ENCODE measurements at places on chromosomes 7 and 10.
A peak's percentile ranks its signal among the peaks of the same experiment; 100 is the strongest.

GRCh38 chr10:96651998-96652431 lies 65.2 kb upstream of the TM9SF3 start:
- DNase-seq: peak; percentile 44

DNA sequence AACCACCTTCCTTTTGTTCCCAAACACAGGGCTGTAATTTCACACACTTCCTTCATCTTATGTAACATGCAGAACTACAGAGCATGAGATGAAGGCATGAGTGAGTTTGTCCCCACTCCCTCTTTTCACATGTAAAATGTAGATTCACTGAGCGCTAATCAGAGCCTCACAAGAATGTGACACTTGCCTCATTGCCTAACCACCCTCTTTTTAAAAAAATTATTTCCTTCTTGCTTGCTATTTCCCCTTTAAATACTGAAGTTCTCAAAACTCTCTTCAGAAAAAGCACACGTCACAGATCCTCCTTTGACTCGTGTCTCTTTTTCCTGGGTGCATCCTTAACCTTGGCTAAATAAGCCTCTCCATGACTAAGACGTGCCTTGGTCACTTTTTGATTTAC lies 121.2 kb upstream of the TARP start:
- no peak for DNase-seq

DNA sequence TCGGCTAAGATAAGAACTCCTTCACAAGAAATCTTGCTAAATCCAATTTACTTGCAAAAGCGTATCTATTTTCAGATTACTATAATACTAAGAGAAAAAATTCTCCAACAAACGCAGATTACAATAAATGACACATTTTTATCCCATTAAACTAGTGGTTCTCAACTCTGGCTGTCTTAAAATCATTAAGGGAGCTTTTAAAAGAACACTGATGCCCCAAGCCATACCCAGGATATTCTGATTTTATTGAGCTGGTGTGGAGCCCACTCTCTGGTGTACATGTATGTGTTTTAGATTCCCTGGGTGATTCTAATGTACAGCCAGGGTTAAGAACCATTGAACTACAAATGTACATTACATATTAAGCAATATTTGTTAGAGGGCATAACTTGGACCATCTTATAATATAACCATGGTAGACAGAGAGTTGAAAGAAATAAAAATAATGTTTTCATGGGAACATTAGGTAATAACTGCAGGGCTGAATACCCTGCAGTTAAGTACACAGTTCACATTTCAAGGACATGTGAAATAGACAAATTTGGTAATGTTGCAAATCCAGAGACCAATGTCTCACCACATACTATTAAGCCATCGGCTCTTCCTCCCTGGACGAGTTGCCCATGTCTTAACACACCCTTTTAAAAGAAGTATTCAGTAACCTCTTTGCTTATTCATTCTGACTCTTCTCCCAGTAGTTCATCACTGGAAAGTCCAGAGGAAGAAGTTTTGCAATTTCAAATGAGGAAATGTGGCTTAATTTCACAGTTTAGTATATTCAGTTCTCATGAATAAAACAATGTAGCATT lies 6.2 kb downstream of the GSAP start:
- DNase-seq: peak; percentile 14

DNA sequence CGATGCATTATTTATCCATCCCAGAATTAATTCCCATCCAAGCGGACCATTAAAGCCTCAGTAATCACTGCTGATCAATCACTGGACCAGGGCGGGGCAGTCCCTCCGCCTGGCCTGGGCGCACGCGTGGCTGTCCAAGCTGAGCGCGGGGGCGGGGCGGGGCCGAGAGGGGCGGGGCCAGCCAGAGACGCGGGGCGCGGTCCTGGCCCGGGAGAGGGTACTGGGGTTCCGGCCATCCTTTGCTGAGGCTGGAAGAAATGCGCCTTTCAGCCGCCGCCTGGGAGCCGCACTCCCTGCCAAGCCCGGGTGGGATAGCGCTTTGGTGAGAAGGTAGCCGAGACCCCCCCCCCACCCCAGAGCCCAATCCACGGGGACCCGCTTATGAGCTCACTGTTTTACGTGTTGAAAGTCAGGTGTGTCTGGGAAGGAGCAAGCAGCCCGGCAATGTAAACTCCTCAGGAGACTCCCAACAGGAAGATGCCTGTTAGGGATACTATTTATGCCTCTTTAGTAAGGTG lies at the start of gene ARHGAP22:
Gene ARHGAP22 (minus strand): TSS at position 83 of the 518 bp plus-strand sequence. CDS start 277 bp downstream, outside the sequence.
- DNase-seq: no peak

DNA sequence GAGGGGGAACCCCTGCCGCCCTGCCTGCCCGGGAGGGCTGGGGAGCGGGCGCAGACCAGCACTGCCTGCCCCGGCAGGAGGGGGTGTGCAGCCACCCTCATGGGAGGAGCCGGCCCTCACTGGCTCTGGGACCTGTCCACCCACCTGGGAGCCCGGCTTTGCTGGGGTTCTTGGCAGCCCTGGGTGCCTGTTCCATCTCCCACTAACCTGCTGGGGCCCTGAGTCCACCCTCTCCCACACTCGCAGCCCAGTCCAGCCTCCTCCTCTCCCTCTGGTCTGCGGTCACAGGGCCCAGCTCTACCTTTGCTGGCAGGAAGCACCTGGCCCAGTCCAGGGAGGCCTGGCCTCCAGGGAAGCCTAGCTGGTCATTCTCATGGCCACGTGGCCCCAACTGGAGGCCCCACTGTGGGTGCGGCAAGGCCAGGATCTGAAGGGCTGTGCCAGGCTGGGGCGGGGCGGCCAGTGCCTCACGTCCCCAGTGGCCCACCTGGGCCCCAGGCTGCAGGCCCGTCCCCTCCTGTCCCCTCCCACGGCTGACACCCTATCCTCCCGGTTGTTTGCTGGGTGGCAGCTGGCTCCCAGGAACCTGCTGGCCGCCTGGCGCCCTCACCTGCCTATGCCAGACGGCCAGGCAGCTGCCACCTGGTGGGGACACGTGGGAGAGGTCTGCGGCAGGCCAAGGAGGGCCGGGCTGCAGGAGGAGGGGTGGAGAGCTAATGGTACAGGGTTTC lies at the start of gene TMEM184A:
Gene TMEM184A (minus strand): TSS at position 393 of the 731 bp plus-strand sequence. CDS start 721 bp downstream, outside the sequence.
- peak; percentile 18 for DNase-seq

GRCh38 chr10:86592413-86592812 lies 61.9 kb upstream of the OPN4 start:
- no peak for DNase-seq

DNA sequence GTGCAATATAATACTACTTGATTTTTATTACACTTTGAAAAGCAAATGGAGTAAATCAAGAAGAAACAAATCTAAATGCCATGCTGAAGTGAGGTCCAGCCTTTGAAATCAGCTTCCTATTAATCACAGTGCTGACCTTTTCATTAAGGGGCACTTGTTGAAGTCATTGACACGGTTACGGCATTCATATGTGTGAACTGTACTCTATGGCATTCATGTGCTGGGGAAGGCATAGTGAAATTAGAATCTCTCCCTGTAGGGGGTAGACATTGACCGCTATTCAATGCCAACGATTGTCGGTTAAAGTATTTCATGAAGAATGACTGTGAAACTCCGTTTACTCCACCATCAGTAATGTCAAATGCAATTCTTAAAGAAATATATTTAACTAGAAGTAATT lies 296.1 kb upstream of the SEMA3A start:
- no peak for DNase-seq

DNA sequence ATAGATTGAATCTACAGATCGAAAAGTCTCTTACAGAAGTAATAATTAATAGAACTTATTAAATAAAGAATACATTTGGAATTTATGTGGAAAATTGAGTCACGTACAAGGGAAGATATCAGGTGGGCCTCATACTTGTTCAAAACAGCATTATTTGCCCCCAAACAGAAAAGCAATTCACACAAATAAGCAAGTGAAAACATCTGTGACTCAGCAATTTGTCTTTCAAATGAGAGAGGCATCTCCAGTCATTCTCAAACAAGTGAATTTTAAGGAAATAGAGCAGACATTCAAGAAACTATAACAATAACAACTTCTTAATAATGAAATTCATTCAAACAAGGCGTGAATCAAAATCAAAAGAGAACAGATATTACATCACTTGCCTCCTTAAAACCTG lies 50.1 kb downstream of the SEMA3A start:
- no peak for DNase-seq

GRCh38 chr10:7260412-7260900 lies 150.4 kb downstream of the SFMBT2 start:
- peak; percentile 61 for DNase-seq

DNA sequence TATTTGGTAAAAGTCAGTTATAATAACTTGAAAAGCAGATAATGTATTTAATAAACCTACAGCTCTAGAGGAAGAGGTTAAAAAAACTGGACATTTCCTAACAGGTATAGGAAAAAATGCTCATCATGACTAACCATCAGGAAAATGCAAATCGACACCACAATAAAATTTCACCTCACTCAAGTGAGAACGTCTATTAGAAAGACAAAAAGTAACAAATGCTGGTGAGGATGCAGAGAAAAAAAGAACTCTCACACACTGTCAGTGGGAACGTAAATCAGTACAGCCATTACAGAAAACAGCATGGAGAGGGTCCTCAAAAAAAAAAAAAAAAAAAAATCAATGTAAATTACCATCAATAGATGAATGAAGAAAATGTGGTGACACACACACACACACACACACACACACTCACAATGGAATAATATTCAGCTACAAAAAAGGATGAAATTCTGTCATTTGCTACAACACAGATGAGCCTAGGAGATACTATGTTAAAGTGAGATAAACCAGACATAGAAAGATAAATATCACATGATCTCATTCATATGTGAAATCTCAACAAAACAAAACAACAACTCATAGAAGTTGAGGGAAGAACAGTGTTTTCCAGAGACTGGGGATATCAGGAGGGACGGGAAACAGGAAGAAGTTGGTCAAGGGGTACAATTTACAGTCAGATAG lies 20.1 kb downstream of the EPC1 start:
- no peak for DNase-seq

DNA sequence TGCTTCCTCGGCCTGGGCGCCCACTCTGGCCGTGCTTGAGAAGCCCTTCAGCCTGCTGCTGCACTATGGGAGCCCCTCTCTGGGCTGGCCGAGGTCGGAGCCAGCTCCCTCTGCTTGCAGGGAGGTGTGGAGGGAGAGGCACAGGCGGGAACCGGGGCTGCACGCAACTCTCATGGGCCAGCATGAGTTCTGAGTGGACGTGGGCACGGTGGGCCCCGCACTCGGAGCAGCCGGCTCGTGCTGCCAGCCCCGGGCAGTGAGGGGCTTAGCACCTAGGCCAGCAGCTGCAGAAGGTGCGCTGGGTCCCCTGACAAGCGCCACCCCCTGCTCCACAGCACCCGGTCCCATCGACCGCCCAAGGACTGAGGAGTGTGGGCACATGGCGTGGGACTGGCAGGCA lies 9.0 kb upstream of the PDK4 start:
- DNase-seq: no peak

DNA sequence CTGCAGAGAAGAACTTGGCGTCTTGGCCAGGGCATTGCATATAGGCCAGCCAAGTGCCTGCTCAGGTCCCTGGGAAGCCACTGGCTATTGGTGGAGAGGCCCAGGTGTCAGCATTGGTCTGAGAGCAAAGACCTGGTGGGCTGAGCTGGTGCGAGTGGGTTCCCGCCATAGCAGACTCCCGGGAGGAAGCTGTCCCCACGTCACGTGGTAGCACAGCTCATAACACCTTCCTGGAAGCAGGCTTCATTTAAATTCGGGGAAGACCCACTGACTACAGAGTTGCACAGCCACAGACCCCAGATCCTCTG lies 130.5 kb downstream of the WDR37 start:
- DNase-seq: no peak

GRCh38 chr7:157502701-157503111 lies 165.9 kb downstream of the DNAJB6 start:
- peak; percentile 81 for DNase-seq

DNA sequence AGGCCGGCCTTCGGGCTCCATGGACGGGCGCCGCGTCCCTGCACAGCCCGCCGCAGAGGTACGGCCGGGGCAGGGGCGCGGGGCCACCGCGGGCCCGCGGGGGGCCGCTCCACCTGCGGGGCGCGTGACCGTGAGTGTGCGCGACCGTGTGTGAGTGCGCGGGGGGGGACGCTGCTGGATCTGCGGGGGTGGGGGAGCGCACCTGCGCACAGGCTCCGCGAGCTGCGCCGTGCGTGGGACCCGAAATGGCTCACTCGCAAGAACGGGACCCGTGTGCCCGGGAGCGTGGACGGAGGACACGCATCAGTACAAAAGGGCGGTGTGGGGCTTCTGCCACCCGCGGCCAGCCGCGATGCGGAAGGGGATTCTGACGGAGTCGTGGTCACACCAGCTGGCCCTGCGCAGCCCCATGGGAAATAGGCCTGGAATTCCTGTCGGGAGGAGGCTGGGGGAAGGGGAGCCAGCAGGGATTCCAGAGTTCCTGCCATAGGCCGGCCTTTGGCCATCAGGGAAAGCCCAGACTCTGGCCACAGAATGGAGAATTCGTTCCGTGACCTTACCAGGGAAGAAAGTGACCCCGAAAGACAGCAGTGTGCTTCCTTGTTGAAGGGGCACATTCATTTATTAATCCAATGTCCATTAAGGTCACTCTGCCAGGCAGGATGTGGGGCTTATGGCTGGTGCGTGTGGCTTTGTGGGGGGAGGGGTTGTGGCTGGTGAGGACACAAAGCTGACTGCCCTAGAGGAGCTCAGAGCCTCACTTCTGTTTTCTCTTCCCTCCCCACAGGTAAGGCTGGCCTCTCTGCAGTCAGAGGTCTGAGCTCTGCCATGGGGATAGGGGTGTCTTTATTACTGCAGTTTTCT lies 494 bp downstream of the REPIN1 start:
- DNase-seq: peak; percentile 52

All from CD4-positive, alpha-beta T cell treated with Interleukin-4 for 4 hours (primary cell).